ENCODE measurements at places on chromosomes 1 and 21. TPM values are rescaled to one million over a fixed set of nuclear protein-coding genes. Genes with fewer than 3 reads are reported as not detected.

MPL gene
- 0.48 TPM for total RNA-seq

REN gene
- total RNA-seq, result not detected

GRCh38 chr1:26354972-26355371, 1.0 kb upstream of the CRYBG2 start:
- DNase-seq, result no peak

DNA sequence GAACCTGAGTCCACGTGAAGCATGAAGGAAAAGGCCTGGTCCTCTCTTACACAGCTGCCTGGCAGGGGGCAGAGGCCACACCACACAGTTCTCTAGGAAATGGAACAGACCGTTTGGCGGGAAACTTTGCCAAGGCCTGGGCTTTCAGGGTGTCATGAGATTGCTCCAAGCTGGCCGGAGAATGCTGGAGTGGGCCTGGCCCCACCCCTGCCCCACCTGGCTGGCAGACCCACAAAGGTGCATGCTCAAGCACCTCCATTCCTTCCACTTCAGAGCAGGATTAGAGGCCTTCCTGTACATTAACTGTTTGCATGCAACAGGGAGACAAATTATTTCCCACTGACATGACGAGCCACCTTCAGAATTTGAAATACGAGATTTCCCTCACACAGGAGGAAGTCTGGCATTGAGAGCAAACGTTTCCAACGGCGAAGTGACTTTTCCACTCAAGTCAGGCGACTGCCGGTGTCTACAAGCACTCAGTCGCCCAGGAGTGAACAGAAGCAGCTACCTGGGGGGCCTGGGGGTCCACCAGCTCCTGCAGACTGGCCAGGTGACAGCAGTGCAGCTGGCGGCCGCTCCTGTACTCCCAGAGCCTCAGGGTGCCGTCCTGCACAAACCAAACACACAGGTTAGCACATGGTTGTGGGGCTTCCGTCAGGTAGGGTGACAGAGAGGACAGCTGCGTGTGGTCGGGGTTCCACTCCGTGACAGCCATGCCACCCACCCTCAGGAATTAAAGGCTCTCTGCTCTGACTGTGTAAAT, 24.0 kb downstream of the WDR4 start:
- DNase-seq, result no peak

GRCh38 chr1:241778117-241778516, 69.9 kb upstream of the EXO1 start:
- no peak for DNase-seq

DNA sequence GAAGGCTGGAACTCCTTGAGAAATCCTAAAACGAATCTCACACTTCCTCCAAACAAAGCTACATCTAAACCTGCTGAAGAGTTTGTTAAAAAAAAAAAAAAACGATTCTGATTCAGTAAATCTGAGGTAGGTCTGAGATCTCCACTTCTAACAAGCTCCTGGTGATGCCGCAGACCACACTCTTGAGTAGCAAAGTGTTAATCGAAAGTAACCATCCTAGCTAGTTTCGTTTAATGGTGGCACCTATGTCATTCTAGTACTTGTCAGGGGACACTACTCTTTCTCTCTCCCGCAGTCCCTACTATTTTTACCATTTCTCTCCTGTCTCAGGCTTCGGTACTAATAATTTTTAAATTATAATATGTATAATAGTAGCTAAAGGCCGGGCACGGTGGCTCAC, 2.1 kb downstream of the CLCC1 start:
- no peak for DNase-seq

All from natural killer cell (primary cell).